Activated CD4-positive, alpha-beta T cell treated with anti-CD3 and anti-CD28 coated beads, Interleukin-2, amount 10 ng/mL, durations not matched to agents 7 days and 5 days (primary cell): ENCODE measurements at places on chromosomes 13 and 19. TPM values are rescaled to one million over a fixed set of nuclear protein-coding genes. Genes with fewer than 3 reads are reported as not detected.

GRCh38 chr13:90770334-90770733, 577.2 kb upstream of the MIR17HG start:
- no peak for DNase-seq

DNA sequence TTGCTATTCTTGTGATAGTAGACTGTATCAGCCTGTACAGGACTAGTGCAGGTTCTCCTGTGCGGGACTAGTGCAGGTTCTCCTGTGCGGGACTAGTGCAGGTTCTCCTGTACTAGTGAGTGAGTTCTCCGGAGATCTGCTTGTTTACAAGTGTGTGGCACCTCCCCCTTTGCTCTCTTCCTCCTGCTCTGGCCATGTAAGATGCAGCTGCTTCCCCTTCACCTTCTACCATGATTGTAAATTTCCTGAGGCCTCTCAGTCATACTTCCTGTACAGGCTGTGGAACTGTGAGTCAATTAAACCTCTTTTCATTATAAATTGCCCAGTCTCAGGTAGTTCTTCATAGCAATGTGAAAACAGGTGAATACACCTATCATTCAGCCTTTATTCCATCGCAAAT, 289.6 kb downstream of the TEX29 start:
- DNase-seq, result no peak

- no peak for DNase-seq
Measured at GRCh38 chr13:72953391-72953965, 105.3 kb upstream of the KLF5 start.

- no peak for DNase-seq
Measured at GRCh38 chr13:109790086-109790485, 3.7 kb upstream of the IRS2 start.

DNA sequence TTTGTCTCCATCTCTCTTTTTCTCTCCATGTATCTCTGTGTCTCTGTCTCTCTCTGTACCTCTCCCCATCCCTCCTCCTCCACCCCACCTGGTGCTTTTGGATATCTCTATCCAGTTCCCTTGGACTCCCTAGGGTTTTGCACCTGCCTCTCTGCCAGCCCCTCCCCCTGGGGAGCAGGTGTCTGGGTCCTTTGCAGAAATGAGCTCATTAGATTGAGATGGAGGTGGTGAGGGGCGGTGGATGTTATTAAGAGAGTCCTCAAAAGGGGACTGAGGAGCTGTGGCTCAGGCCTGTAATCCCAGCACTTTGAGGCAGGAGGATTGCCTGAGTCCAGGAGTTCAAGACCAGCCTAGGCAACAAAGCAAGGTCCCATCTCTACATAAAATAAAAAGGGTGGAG, 2.1 kb downstream of the KCNN4 start:
- DNase-seq, result no peak

- DNase-seq, result no peak
Measured at GRCh38 chr13:102812611-102813287, 13.8 kb downstream of the BIVM start.

NLRP9 gene
- not detected for total RNA-seq
